Stimulated activated CD4-positive, alpha-beta T cell treated with anti-CD3 and anti-CD28 coated beads, TNF-alpha, amount 100 ng/mL, for 24 hours (primary cell): ENCODE measurements at places on chromosomes 5 and 9.

DNA sequence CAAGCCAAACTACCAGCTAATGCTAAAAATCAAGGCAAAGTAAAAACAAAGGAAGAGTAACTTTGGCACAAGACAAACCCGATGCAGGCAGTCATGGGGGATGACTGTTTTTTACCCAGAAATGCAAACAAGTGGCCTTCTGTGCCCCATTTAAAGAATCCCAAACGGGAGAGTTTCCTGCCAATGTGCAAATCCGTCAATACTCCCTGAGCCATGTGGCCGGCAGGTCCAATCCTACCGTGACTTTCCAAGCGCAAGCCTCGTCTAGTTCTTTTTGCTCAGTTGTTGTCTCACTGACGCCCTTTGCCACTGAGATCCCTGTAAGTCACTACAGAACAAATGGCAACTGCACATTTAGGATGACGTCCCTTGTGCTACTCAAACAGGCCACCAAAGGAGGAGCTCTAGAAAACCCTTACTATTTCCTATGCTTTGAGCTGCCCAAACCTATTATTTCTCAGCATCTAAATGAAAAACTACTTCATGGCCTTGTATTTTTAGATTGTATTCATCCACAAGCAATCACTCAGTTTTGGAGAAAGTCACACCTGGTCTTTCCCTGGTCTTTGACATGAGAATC, 43.4 kb downstream of the OTULIN start:
- no peak for DNase-seq

DNA sequence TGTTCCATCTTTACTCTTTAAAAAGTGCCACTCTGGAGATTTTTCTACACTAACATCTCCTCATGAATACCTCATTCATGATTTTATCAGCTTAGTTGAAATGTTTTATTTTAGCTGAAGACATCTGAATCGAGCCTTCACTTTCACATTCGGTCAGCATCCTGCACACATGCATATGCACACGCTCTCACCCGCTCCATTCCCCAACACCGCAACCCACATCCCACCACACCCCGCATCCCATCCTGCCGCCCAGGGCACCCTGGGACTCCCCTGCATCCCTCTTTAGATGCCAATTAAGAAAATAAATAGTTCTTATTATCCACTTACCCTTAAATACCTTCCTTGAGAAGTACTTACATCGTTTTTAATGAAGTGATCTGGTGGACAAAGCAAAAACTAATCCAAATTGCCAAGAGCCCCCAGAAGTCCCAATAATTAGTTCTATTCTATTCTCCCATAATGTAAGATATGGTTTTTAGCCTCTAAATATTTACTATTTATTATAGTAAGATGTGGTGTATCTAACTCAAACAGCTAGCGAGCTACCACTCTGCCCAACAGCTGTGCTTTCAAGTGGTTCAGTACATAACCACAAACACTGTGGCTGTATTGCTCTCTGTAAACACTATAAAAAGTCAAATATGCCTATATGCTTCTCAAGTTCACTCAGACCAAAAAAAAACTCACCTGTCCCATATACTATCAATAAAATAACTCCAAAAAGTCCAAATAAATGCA, 38.2 kb downstream of the GZMK start:
- no peak for DNase-seq

DNA sequence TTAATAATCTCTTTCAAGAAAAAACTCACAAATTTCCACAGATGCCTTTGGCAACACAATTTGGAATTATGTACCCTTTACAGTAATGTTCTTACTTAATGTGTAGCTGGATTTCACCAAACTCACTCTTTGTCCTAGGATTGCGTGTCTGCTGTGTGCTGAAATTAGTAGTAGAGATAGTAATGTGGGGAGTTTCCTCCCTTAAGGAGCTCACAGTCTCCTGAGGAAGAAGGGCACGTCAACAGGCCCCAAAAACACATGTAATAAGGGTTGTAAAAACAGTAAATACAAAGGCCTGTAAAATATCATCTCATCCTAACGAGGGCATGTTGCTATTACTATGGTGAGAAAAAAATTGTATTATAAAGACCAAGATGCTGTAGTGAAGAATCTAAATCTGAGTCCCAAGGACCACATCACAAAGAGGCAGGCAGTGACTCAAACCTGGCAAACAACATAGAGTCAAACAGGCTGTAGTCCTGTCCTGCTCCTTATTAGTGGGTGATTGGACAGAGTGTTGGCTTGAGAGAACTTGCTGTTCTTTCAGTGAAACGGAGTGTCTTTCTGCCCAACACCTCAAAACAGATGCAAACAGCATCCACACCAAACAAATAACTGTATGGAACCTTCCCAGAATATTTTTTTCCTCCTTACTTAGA, 83.2 kb upstream of the PAPPA start:
- DNase-seq, result no peak

- no peak for DNase-seq
Measured at GRCh38 chr5:52864371-52864770, 76.7 kb downstream of the ITGA1 start.

GRCh38 chr9:129473523-129474244, 147.2 kb downstream of the C9orf50 start:
- DNase-seq, result no peak

DNA sequence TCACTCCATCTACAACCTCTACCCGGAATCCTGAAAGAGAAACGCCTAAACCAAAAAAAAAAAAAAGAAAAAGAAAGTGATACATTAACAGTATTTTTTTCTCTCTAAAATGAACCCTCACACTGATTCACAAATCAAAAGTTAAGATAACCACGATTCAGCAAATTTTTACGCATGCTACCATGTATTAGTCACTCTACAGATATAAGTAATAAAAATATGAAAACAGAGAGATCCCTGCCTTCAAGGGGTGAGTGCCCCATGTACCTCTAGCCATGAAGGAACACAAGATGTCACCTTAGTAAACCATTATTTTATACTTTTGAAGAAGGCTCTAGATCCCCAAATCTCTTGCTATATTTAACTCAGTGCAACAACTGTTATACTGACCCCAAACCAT, 33.4 kb downstream of the CEMIP2 start:
- DNase-seq, result no peak

GRCh38 chr9:89425921-89426383, 72.0 kb downstream of the SEMA4D start:
- no peak for DNase-seq

DNA sequence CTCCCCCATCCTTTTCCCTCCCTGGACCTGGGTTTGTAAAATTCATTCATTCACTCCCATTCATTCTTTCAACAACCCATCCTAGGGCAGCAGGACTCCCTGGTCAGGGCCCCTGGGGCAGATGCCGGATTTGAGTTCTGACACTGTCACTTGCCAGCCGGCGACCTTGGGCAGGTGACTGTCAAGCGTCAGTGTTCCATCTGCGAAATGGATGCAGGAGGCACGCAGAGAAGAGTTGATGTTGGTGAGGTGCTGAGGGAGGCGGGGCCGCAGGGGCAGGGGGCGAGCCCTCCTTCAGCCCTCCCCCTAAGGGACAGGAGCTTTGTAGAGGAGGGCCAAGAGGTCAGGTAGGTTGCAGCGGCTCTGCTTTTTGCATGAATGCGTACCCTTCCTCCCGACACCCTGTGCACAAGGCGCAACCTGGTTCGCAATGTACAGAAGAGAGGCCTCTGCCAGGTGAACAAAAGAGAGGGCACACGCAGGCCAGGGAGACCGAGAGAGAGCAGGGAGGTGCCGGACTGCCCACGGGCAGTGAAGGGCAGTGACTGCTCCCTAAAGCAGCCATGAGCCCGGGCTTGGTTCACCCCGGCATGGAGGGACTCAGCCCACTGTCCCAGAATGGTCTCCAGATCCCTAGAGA, 128.1 kb downstream of the BARX1 start:
- no peak for DNase-seq

GRCh38 chr5:114327987-114328386, 33.9 kb upstream of the KCNN2 start:
- DNase-seq, result no peak

DNA sequence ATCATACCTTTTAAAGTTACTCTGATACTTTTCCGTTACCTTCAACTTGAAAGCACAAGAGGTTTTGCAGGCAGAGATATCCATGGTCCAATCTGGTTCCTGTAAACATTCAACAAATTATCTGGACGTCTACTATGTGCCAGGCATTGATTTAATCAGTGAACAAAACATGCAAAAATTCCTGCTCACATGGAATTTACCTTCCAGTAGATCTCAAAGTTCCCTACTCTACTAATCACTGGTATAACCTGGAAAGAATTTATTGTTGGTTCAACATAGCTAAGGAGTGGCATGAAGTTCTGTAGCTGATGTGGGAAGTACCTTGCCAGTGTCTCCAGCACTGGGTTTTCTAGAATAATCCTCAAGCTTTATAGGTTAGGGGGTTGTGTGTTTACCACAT, 9.8 kb downstream of the OCLN start:
- DNase-seq, result no peak

GRCh38 chr9:128163523-128164306, 3.6 kb downstream of the BBLN start:
- DNase-seq, result no peak

DNA sequence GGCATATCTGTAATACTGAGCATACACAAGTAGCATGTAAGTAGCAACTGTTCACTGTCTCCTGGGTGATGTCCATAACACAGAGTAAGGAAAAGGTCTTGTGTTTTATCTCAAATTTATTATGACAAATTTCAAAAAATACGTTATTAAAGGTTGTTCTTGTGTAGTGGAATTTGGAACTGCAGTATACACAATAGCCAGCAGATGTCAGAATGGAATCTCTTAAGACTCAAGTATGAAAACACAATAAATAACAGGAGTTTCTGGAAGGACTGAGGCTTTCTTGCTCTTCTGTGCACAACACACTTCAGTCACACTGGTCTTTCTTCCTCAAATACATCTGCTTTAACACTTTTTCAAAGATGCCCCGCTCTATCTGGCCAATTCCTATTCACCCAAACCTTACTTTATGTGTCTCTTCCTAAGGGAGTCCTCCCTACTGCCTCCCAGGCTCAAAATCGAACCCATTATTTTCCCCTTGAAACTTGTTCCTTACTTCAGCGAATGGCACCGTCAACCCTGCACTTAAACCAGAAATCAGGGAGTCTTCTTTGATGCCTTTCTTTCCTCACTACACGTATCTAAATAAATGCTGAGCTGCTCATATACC, 6.5 kb upstream of the FBXO10 start:
- DNase-seq, result no peak

DNA sequence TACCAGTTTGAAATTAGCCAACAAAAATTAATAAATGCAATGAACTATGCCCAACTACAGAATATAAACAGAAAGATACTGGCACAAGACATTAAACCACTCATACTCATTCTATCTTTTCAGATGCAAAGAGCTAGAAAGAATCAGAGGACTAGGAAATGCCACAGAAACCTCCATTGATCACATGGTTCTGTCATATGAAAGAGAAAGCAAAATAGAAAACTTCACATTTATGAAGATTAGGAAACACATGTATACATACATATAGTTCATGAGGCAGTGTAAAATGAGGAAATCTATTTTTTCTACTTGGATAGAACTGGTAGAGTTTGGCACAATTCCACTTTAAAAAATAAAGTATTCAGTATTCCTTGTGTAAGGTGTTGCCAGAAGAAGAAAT, 275.1 kb upstream of the PTGER4 start:
- DNase-seq, result no peak

GRCh38 chr9:37675661-37676060, 24.9 kb downstream of the FRMPD1 start:
- DNase-seq, result no peak

DNA sequence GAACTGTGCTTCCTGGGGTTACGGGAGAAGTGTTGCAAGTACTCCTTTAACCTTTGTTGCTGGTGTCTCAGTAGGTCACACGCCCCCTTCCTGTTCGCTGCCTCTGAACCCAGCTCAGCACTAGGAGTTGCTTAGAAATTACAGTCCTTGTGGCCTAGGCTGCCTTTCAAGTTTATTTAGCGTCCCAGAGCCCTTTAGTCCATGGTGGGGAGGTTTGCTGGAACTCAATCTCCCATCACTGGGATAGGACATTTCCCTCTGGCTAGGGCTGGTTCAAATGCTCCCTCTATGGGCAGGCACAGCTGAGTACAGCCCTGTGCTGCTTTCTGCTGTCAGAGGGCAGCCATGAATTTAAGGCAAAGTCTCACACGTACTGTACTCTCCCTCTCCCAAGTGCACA, 4.7 kb downstream of the IFNA8 start:
- no peak for DNase-seq

DNA sequence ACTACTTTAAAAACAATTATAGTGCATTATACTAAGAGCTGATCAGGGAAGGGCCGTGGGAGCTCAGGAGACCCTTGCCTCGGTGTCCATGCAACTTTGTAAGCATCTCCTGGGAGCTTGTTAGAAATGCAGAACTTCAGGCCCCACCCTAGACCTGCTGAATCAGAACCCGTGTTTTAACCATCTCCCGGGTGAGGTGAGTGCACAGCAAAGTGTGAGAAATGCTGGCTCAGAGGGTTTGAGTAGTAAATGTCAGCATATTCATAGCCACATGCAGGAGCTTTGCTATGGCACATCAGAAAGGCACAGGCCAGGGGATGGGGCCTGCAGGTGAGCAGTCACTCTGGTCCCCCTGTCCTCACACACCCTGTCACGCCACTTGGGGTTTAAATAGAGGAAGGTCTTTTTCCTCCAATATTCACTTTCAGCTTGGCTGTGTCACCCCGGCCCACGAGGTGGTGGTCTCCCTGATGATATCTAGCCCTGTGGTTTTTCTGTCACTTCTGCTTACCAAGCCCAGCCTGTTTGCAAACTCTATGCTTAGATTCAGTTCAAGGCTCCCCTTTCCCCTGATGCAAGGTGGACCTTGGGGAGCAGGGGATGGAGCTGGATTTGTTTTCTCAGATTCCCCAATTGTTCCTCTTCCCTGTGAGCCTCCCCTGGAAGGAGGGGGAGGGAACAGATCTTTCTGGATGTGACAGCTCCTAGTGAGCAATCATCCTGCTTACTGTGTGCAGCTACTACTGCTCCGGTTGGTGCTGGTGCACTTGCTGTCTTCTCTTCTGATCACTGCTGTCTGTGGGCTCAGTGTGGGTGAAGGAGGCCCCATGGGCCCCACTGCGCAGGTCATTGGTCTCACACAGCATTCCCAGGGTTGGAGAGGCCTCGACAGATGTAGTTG, 51.8 kb upstream of the TGFBR1 start:
- no peak for DNase-seq

DNA sequence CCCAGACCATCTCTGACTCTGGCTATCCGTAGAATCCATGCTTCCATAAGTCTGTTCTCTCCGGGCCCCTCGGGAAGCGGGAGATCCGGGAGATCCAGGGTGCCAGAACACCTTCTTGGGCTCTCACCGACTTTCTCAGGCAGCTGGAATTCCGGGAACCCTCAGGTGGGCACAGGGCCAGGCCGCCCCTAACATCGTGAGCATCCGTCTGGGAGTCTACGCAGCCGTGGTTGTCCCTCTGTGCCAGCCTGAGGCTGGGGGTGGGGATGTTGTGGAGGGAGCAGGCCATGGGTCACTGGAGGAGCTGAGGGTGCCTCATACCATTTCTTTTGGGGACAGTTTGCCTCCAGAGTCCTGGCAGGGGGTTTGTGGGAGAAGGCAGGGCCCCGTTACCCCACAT, 92.3 kb upstream of the COL5A1 start:
- no peak for DNase-seq
